ENCODE measurements at places on chromosomes 5 and 9. TPM values are rescaled to one million over a fixed set of nuclear protein-coding genes. Genes with fewer than 3 reads are reported as not detected.

Gene LVRN
- 0.06 TPM for total RNA-seq

Gene KLHL3
- total RNA-seq = 0.34 TPM

Gene HARS2
- 42.3 TPM for total RNA-seq

Gene TMOD1
- total RNA-seq = 2.9 TPM

Gene NR2F1
- 3.8 TPM for total RNA-seq

Gene POU5F2
- total RNA-seq = 0.01 TPM

Gene UAP1L1
- 17.0 TPM for total RNA-seq

Gene PCDH1
- 2.4 TPM for total RNA-seq

Gene TRIM52
- total RNA-seq = 6.9 TPM

Gene VCAN
- total RNA-seq = 13.9 TPM

Gene PCDHB14
- 0.07 TPM for total RNA-seq

Gene MCTP1
- total RNA-seq = 7.4 TPM

Gene KCNN2
- total RNA-seq = 0.06 TPM

Gene DRD1
- total RNA-seq = 0.48 TPM

Gene LHX6
- 0.61 TPM for total RNA-seq

Gene MYMK
- total RNA-seq = not detected

Gene ZNF462
- 4.3 TPM for total RNA-seq

Gene SYK
- total RNA-seq = 0.09 TPM

Gene SPINK7
- total RNA-seq = not detected
